ENCODE measurements at places on chromosomes 12 and 14.
A peak's percentile ranks its signal among the peaks of the same experiment; 100 is the strongest.

DNA sequence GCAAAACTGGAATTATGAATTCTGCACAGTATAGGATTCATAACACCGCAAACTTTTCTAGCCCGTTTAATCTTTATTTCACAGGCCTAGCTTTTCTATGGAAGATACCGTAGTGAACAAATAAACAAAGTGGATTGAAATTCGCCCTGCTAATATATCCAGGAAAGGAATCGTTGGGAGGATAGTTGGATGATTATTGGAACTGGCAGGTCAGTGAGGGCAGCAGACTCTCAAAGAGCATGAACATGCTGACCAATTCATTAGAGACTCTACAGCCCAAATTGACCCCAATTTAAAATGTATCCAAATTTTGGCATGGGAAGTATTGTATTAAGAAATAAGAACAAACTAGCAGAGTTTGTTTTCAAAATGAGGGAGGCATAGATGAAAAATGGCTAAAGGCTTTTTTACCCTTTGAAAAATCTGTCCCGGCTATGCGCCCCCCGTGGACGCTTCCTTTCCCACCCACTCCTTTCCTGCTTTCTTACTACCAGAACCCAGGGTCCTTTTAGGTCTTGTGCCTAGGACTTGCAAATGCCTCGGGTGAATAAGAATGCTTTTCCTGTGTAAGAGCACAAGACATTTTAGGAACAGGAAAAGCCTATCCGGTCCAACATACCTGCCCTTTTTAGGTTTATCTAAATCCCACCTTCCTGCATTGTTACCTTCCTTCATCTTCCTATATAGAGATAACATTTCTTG, 84.6 kb upstream of the PTPRB start:
- no peak for DNase-seq

DNA sequence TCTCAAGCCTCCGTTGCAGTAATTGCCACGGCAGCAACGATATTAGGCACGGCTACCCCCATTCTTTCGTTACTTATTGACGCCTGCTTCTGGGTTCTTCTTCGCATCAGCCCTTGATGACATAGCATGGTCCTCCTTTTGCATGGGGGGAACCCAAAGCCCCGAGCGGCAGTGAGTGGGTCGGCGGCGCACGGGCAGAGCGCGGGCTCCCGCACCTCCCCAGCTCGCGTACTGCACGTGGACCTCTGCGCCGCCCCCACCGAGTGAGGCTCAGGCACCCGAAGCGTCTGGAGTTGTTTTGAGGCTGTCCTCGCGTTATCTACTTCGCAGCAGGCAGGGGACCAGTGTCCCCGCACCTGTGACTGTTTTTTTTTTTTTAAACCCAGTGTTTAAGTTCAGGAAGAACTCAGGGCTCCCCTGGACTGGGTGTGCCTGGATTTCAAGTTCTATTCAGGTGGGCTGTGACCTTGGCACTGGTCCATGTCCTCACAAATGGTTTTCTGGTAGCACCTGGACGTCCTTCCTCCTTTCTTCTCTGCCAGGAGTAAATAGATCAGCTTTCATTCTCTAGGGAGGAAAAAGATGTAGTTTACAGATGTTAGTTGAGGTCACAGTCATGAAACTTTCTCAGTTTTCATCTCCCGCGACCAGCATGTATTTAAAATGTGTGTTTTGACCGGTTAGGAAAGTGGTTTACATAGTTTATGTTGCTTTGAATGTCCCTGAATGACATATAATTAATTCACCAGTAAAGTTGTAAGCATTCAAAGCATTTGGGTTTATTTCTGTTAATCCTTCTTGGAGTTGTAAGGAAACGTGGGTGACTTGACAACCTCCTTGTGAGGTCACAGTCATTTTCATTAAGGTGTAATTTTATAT, 1.4 kb upstream of the FOXN4 start:
- no peak for DNase-seq

- DNase-seq, result no peak
These were observed 79.7 kb upstream of the PPP2R5C start for GRCh38 chr14:101681795-101682194.

- DNase-seq, result no peak
These were observed 647 bp upstream of the SIX1 start for GRCh38 chr14:60649875-60650372.

DNA sequence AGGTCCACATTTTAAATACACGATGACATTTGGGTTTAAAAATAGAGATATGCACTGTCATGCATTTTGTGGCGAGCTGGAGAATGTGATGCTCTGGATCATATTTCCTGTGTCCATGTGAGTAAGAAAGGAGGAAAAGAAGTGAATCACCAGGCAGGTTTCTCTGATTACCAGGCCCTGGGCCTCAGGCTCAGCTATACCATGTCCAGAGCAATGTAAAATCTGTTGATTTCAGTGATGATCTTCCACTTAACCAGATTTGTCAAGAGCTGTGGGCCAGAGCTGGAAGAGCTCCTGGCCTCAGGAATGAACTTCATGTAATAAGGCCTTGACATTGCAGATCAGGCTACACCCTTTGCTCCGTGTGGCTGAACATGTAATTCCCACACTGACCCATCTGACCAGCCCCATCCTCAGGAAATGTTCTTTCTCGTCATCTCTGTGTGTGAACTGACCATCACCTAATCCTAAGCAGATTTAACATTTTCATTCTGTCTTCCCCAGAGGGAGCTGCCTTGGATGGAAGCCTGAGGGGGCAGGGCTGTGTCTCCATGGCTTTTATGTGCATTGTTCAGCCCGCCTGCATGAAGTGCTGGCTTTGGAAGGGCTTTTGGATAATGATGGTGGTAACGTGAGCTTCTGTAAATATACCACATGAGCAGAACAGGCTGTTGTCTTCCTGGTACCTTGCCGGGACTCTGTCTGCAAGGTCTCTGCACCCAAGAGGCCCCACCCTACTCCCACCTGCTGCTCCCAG, 54.5 kb downstream of the CRACR2A start:
- no peak for DNase-seq

- no peak for DNase-seq
These were observed 369.2 kb upstream of the PDE3A start for GRCh38 chr12:19998961-19999804.

DNA sequence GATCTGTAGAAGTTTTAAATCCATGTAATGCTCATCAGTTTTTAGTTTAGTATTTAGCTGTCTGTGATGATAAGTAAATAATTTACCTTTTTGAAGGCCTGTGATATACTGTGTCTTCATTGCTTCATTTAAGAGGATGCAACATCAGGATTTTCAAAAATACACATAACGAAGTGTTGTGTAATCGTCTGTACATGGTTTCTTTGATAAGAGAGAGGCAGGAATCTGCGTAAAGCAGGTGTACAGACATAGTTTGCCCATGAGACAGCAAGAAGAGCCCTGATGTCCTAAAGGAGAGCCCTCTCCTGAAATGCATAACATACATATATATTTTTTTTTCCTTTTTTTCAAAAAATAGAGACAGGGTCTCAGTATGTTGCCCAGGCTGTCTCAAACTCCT, 44.8 kb downstream of the RASSF3 start:
- DNase-seq, result no peak

GRCh38 chr12:26318661-26319068, 123.3 kb downstream of the SSPN start:
- peak; percentile 50 for DNase-seq

DNA sequence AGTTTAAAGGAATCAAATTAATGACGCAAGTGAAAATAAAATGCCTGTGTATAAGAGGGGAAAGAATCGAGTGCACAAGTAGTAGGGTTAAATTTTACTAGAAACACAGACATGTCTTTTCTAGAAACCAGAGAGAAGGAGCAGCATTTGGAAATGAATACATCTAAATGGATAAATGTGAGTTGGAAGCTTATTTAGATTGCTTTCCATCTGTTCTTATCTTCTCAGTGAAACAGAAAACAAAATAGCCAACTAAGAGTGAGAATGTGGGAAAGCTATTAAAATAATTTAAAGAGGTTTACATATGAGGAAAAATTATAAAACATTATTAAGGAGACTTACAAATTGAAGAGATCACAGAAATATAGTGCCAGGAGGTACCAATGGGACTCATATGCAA, 1818.9 kb upstream of the FLRT2 start:
- DNase-seq, result no peak

- no peak for DNase-seq
These were observed 9.0 kb downstream of the ANHX start for GRCh38 chr12:133226690-133227089.

- DNase-seq, result no peak
These were observed 1.9 kb upstream of the RIN3 start for GRCh38 chr14:92511453-92512238.

- DNase-seq, result no peak
These were observed 21.2 kb upstream of the RNASE1 start for GRCh38 chr14:20823859-20824258.

- DNase-seq, result peak; percentile 92
These were observed 672 bp upstream of the ESR2 start for GRCh38 chr14:64294672-64295413.

DNA sequence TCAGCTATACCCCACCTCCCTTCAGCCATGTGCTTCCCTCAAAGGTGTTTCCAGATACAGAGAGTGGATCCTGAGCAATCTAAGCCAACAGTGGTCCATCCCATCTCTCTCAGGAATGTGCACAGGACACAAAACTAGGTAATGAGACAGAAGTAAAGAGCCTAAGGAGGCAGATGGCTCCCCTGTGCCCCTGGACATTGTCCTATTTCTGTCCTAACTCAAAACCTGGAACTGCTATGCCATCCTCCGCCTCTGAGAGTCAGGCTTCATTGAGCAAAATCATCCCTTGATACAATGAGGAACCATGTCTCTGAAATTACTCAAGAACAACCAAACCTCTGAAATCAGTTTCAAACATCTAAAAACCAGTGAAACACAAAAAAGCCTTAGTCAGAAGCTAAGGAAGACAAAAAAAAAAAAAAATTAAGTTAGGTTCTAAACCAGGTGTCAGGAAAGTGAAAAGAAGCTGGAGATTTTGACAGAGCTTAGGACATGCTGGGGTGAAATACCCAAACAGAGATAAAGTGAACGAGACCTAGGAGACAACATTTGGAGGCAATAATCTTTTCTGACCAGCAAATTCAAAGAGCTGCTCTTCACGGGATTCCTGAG, 200.3 kb upstream of the PLEKHG7 start:
- no peak for DNase-seq

DNA sequence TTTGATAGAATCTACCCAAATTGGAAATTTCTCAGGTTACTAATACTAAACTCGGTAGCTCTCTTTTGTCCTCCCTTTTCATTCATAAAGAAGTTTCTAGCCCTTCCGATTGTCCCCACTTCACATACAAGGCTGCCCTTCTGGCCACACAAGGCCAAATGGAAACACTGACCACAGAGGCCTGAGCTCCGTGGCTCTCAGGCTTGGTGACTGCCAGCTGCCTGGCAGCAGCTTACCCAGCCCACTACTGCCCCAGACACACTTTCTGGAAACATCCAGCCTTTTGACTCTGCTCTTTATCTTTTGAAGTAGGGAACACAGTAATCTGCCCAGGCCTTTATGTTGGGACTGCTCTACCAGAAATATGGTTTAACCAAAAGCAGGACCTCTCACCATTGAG, 167.2 kb downstream of the GCH1 start:
- no peak for DNase-seq

GRCh38 chr14:26191123-26191522, 406.7 kb downstream of the NOVA1 start:
- DNase-seq, result no peak

DNA sequence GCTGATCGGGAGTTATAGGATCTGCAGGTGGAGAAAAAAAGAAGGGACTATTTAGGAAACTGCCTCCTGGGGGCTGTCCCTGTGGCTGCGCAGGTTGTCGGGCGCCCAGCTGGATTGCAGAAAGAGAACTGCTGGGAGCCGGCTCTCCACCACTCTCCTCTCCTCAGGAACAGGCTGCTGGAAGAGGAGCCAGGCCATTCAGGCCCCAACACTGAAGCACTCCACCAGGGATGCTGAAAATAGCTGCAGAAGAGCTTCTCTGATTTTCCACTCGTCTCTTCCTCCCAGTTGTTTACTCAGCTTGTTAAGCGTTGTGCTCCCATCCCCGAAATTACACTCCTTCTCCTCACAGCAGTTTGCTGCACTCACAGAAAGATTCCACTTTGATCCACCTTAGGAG, 347.3 kb downstream of the GLT1D1 start:
- DNase-seq, result no peak

DNA sequence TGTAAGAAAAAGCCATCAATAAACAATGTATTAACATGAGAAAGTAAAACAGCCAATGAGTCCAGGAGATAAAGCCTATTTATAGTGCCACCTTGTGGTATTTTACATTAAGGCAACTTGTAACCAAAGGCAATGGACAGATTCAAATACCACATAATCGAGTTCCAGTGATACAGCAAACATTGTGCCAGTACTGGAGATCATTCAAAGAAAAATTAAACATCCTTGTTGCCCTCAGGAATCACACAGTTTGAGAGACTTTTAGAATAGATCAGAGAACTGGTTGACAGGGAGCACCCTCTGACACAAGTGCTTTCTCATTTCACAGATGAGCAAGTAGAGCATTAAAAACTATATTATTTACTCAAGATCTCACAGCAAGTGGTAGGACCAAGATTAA, 98.1 kb downstream of the DDHD1 start:
- no peak for DNase-seq

- DNase-seq, result no peak
These were observed 1.7 kb downstream of the C1QL4 start for GRCh38 chr12:49335118-49335954.

DNA sequence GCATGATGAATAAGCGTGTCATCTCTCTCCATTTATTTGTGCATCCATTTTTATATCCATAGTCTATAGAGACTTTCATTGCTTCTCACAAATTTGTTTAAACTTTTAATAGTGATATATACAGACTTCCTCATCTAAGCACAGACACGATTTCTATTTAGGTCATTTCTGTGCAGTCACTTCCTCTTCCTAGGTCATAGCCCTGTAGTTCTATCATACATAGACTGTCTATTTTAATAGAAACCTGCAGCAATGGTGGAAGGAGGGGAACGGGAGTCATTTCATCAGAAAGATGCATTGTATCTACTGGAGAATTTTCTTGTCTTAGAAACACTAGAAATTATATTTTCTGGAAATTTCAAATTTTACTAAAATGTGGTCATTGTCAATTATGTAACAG, 133.4 kb upstream of the FGD4 start:
- DNase-seq, result no peak

DNA sequence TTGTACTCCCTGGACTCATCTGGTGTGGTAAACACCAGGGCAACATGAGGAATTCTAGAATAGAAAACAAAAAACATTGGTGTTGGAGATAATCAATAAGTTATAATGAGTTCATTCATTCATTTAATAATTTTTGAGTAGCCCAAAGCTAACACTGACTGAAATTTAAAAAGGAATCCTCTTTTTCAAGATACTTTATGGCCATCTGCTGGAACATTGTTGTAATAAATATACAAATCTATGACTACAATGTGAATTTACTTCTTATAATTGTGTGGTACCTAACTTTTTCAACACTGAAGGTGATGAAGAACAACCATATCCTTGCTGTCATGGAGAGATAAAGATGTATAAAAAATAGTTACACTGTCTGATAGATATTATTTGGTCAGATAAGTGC, 687.3 kb upstream of the MIS18BP1 start:
- no peak for DNase-seq

DNA sequence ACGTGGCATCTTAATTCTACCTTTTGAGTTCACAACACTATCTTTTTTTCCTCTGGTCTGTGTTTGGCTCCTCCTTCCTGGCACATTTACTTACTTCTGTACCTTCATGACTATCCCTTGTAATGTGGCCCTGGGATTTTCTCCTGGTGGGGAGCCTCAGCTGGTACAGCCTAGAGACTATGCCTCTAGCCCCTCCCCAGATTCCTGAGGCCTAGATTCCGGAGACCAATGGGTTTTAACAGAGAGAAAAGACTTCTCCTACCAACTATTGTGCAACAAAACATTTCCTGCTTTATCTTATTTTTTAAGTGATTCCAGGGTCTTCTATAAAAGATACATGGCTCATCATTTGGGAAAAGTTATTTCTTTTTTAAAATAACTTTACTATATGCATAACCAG, 216.2 kb upstream of the KRR1 start:
- no peak for DNase-seq

Data from activated B cell treated with CpG ODN at 0.5 μM for 24 hours (primary cell).